EL (cell line): ENCODE measurements at places on chromosomes 7 and 10.

GRCh38 chr10:26860102-26860442, 686 bp downstream of the ABI1 start:
- DNase-seq: peak; percentile 82

DNA sequence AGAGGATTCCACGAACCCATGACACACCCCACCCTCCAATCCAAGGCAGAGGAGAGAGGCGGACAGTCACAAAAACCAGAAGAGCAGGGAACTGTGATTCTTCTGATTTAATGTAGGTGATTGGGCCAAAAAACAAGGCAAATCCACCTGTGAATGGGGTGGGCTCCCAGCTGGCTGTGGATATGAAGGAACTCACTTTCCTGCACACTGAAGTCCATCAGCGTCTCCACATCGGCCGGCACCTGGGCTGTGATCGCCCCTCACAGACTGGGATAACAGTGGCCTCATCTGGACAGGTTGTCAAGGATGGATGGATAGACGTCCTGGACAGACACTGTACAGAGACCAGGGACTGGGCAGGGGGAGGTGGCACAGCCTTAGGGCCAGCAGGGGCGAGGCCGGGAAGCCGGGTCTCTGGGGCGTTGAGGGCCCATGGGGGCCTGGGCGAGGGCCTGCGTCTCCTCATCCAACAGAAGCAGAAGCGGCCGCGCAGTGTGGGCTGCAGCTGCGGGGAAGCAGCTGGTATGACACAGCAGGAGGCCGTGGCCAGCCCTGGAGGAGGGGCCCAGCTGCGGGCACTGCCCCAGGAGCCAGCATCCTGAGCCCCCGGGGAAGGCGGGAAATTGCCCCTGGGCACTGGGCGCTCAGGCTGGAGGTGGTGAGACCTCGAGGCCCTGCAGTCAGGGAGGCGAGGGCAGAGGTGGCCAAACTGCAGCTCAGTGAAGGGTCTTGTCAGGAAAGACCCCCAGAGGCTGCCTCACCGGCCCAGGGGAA, 54.2 kb downstream of the DIP2C start:
- DNase-seq: no peak

DNA sequence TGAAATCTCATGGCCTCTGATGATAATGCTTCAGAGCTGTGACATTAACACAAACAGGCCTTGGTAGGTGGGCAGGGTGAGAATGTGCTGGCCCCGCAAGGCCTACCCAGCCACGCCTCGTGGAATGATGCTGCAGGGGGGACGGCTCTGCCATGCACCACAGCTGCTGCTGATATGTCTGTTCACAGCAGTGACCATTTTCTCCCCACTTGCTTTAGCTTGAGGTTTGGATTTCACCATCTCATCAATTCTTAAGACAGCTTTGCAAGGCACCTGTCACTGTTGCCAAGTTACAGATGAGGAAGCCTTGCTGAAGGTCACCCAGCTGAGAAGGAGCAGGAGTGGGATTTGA, 128.3 kb downstream of the PTPN20 start:
- no peak for DNase-seq

GRCh38 chr10:93006435-93007039, 54.1 kb upstream of the CYP26C1 start:
- DNase-seq: peak; percentile 55

DNA sequence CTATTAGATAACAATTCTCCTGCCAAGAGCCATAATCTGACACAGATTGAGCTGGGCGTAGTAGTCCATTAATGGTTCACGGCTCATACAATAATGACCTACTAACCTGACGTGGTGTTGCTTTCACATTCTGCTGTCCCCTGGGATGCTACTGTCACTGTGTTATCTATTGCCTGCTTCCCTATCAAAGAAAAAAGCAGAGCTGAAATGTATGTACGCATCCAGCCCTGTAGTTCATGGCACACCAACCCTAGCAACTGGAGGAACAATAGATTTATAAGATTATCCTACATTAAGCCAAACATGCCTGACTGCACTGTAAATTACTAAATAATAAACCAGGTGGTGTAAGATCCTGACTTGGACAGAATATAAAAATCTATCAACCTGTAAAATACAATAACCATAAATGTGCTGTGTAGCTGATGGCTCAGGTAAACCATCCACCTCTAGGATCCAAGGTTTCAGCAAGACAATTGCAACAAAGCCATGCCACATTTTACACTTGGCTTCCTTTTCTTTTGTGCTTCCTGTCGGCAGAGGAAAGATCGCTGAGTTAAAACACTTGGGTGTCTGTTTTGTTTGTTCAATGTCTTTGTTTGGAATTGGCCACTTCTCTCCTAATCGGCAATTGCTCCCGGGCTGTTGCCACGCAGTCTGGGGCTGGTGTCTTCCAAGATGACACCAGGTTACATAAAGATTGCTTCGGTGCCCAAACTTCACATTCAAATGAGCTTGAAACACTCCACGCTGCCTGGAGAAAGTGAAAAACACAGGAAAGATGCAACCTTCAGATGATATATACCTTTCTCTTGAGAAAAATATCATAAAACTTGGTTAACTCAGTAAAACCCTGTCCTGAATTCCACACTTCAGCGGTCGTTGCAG, 143.9 kb upstream of the MGMT start:
- DNase-seq: no peak

GRCh38 chr10:48246501-48246900, 28.0 kb downstream of the FRMPD2 start:
- no peak for DNase-seq

DNA sequence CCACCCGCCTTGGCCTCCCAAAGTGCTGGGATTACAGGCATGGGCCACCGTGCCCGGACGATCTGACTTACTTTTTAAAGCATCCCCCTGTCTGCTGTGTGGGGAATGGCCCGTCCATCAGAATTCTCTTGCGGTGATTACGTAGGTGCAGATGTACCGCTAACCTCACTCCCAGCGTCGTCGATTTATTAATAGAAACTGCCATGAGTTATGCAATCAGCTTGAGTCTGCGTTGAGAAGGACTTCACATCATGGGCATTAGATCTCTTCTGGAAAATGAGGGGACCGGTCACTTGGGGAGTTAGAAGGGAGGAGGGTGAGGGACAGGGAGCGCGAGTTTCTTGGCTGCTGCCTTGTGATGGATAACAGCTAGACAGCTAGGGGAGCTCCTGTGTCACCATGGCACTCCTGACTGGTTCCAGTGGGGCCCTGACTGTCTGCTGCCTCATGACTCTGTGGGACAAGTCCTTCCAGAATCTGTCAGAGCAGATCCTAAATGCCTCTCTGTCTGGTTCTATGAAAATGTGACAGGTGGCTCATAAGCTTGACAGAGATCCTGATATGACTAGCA, 35.2 kb downstream of the POR start:
- no peak for DNase-seq
